ENCODE measurements at places on chromosomes 5 and 9.

- no peak for DNase-seq
Measured at GRCh38 chr9:132864691-132865090, 13.4 kb downstream of the AK8 start.

DNA sequence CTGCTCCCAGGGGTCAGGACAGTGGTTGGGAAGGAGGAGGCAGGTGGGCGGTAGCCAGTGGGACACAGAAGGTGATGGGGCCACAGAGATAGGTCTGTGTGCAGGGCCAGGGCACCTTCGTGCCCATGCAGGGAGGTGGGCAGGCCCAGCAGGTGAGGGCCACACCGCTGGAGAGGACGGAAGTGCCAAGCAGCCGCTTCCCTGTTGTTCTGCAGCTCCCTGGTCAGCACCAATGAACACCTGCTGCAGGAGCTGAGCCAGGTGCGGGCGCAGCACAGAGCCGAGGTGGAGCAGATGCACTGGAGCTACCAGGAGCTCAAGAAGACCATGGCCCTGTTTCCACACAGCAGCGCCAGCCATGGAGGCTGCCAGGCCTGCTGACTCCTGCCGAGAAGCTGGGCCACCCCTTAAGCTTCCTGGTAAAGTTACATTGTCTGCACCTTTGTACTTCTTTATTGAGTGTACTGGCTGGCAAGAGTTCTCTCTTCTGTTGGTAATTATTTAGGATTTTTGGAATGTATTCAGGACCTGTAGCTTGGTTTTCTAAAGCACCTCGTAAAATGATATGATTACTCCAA lies 40.3 kb downstream of the TPPP start:
- DNase-seq: no peak

DNA sequence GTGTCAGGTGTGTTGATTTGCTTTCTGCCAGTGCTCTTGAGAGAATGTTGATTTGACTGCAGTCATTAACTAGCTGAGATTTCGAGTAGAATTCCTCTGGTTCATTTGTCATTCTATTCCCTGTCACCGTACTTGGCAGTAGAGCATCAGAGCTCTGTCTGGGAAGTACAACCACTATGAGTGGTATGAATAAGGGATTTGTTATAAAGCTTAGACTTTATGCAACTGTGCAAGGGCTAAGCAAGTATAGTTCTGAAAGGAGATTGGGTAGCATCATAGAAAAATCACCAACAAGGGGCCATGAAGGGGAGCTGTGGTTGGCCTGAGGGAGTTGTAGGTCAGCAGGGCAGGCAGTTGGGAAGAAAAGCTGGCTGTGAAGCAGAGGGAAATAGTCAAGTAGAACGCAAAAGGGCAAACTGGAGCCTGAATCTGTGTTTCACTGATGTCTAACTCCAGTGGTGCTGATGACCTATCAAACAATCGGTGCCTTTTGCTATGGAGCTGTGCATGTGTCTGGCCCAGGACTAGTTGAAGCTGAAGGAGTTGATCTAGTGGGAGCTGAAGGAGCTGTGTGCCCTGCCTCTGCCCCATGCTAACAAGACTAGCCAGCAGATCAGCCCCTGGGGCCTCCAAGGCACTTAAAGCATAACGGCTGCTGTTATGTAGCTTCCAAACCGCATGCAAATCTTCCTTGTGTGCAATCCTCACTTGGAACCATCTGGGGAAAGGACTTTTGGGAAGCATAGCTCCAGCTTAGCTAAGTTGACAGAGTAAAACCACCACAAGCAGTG lies 110.0 kb downstream of the SLC28A3 start:
- no peak for DNase-seq

DNA sequence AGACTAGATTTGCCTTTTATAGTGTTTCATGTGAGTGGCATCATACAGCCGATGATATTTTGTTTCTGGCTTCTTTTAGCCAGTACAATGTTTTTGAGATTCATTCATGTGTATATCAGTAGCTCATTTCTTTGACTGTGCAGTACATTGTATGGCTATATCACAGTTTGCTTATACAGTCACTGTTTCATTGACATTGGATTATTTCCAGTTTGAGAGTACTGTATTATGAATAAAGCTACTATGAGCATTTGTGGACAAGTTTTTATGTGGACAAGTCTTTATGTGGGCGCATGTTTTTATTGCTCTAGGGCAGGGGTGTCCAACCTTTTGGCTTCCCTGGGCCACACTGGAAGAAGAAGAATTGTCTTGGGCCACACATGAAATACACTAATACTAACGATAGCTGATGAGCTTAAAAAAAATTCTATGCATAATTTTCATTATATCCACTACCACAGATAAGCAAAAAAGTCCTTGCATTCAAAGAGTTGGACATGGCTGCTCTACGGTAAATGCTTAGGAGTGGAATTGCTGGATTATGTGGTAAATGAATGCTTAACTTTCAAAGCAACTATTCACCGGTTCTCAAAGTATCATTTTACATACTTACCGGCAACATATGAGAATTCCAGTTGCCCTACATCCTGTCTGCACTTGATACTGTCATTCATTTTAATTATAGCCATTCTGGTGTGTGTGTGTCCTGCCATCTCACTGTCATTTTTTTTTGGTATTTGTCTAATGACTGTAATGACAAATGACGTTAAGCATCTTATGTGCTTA lies 177.8 kb downstream of the RGS3 start:
- DNase-seq: no peak

GRCh38 chr5:104345222-104346016 lies 782.8 kb upstream of the NUDT12 start:
- no peak for DNase-seq

GRCh38 chr5:40429258-40430100 lies 250.2 kb upstream of the PTGER4 start:
- DNase-seq: no peak

DNA sequence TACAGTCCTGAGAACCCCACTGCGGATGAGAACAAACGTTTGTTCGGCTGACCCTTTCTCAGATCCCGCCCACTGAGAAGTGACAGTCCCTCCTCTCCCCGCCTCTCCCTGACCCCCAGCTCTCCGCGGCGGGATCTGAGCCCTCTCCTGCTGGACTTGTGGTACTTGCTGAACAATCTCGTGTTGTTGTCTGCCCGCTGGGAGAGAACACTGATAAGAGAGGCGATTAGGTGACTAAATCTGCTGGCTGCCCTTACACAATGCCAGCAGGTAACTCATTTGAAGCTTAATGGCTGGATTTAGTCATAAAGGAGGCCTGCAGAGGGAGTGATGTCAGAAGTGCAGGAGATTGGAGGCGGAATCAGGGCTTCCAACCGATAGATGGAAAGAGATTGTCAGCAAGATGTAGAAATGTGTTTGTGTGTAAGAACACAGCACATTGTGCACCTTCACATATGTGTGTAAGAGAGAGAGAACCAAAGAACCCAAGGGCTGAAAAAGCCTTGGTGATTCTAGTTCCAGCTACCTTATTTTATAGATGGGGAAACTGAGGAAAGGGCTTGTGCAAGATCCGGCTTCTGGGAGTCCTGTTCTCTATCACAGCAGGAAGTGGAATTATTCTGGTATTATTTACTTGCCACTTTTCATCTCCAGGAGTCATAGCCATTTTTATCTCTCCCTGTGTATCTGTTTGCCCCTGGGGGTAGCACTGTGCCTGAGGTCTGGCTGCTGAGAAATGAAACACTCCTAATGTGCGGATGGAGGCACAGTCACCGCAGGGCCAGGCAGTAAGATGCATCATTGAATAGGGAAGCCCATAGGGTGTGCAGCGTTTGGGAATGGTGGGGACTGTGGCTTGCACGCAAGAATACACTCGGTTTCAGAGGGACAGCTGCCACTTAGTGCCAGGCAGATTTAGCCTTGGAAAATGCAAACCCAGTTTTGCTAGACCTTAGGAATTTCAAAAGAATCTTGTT lies 203.7 kb upstream of the MSX2 start:
- DNase-seq: no peak

- DNase-seq: no peak
Measured at GRCh38 chr5:67879620-67880510, 335.7 kb upstream of the PIK3R1 start.

GRCh38 chr9:128765499-128765898 lies 6.2 kb downstream of the ZER1 start:
- DNase-seq: no peak

GRCh38 chr5:149707097-149707496 lies 23.0 kb upstream of the PPARGC1B start:
- no peak for DNase-seq

DNA sequence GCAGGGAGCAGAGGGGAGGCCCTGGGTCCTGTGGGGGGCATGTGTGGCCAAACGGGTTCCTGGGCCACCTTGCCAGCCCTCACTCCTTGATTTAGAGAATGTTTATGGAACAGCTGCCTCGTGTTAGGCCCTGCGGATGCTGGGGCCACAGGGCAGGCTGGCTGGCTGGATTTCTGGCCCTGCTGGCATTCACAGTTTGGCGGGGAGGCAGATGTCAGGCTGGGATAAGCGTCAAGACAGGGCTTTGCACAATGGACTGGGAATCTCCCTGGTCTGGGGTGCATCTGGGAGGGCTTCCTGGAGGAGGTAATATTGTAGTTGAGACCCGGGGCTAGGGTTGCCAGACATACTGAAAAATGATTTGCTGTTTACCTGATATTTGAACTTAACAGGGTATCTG lies 13.8 kb downstream of the NCS1 start:
- no peak for DNase-seq

GRCh38 chr5:177111720-177112394 lies 21.7 kb upstream of the NSD1 start:
- peak; percentile 34 for DNase-seq

DNA sequence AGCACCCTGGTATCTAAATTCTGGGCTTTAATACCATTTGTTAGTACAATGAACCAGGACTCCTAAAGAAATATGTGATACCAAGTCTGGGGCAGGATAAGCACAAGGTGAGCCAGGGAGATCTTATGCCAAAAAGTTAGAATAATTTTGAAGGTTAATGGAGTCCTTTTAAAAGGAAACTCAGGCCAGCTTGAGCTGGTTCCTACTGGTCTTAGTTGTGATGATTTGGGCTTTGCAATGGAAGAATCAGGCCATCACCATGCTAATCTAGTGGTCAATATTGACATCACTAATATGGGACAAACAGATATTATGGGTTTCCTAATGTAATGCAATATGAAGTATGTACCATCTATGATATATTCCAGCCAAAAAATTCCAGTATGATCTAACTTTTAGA lies 7.5 kb upstream of the SPATA9 start:
- no peak for DNase-seq

DNA sequence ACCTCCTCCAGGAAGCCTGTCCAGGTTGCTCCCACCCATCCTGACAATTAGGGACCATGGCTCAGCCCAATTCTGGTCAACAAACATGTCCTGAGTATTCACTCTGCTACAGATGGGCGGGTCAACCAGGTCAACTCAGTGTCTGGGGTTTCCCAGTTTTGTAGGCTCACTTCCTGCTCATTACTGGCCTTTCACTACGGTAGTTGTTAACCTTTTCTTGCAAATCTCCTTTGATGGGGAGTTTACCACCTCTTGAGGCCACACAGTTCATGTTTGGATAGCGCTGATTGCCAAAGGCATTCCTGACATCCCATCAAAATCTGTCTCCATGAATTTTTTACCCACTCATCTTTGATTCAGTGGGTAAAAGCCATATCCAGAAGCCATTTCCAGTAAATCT lies 13.8 kb downstream of the TMEM8B start:
- no peak for DNase-seq

DNA sequence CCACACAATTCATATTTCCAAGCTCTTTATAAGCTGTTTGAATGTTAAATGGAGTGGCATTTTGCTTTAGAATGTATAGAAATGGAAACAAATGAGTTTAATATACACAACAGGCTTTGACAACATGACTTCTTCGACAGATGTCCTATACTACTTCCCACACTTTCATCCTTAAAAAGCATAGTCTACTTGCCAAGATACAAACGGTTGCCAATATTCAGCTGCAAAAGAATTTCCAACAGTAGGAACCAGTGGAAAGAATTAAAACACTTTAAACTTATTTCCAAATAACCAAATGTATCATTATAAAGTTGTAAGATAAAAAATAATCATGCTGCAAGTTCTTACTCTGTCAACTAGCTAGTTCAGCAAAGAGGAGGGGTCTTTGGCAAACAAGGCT lies 456.4 kb downstream of the PDE4D start:
- DNase-seq: no peak

- no peak for DNase-seq
Measured at GRCh38 chr5:473551-474192, 30.7 kb downstream of the EXOC3 start.

GRCh38 chr9:134477342-134477925 lies 151.2 kb downstream of the RXRA start:
- no peak for DNase-seq

DNA sequence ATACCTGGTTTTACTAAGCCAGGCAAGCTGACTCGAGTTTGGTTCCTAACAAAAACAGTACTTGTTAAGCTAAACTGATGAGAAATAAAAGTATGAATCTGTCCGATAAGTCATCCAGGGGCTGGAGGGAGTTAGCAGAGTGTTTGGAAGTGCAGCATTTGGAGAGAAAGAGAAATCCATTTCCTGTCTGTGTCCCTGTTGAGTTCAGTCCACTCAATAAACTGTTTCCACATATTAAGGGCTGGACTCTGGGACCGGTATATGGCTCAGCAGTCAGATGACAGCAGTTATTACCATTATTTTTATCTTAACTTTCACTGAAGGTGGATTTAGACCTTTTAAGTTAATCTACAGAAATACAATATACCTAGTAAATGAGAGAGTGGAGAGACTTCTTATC lies 130.6 kb upstream of the ADRA1B start:
- DNase-seq: no peak

DNA sequence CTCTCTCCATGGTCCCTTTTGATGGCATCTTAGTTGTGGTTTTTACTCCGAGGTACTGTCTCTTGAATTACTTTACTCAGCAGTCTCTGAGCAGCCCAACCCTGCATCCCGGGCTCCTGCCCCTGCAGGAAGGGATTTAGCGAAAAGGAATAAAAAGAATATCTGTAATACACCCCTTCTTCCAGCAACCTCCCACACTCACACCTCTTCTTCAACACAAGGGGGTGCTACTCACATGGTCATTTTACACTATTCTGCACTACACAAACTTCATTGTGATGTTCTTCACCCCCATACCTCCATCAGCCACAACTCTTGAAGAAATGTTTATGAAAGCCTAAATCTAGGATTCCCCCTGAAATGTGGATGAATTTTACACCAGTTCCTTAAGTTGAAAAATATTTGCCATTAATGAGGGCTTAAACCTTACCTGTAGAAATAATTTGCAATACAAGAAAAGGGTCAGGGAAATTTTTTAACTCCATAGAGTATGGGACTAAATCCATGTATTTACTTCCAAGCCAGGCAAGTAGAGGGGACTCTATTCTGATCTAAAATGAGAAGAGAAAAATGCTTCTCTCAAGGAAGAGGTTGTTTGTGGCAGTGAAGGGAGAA lies 26.0 kb downstream of the TPD52L3 start:
- DNase-seq: peak; percentile 16

GRCh38 chr5:126054577-126055347 lies 368.4 kb upstream of the GRAMD2B start:
- no peak for DNase-seq

DNA sequence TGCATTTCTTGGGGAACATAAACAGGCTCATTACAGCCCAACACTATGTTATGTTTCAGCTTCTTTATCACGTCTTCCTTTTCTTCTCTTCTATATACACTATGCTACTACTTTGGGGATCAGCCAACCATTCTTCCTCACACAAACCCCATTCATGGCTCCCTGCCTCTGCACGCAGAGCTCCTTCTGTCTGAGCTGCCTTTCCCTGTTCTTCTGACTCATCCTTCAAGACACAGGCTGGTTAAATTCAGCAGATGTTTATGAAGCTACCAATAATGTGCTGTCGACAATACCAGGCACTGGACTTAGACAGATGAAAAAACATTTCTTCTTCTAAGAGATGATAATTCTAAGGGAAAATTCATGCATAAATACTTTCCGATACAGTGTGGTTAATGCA lies 102.5 kb upstream of the TXNDC8 start:
- no peak for DNase-seq

- DNase-seq: no peak
Measured at GRCh38 chr9:127680226-127680625, 26.6 kb upstream of the CFAP157 start.

Data from activated CD4-positive, CD25-positive, alpha-beta regulatory T cell treated with anti-CD3 and anti-CD28 coated beads, Interleukin-2, amount 50 U/mL, for 16 hours (primary cell).